ENCODE measurements at places on chromosomes 12 and 14.

GRCh38 chr12:694734-695503 lies 31.7 kb upstream of the NINJ2 start:
- DNase-seq: no peak

GRCh38 chr12:18700271-18700670 lies 37.5 kb downstream of the PLCZ1 start:
- no peak for DNase-seq

GRCh38 chr12:131370321-131370720 lies 340.6 kb upstream of the SFSWAP start:
- DNase-seq: no peak

DNA sequence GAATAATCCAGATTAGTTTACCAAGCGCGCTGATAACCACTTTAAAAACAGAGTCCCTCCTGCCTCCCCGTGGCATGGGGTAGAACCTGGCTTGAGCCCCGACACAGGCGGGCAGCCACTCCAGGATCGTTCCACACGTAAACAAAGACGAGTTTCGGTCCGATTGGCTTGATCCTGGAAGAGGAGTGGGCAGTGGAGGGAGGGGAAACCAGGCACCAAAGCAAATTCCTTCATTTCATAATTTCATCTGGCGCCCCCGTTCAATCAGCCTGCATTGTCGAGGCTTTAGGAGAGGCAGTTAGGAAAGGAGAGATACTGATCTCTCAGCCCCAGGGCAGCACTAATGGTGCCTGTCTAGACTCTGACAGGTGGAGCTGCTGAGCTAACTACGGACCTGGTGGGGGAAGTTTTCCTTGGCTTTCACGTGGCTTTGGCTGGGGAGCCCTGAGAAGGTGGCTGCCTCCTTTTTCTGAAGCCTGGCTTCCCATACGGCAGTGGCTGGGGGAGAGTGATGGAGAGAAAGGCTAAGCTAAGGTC lies 751 bp upstream of the GPRC5A start:
- peak; percentile 63 for DNase-seq

GRCh38 chr14:66311990-66312389 lies 174.2 kb upstream of the CCDC196 start:
- no peak for DNase-seq

DNA sequence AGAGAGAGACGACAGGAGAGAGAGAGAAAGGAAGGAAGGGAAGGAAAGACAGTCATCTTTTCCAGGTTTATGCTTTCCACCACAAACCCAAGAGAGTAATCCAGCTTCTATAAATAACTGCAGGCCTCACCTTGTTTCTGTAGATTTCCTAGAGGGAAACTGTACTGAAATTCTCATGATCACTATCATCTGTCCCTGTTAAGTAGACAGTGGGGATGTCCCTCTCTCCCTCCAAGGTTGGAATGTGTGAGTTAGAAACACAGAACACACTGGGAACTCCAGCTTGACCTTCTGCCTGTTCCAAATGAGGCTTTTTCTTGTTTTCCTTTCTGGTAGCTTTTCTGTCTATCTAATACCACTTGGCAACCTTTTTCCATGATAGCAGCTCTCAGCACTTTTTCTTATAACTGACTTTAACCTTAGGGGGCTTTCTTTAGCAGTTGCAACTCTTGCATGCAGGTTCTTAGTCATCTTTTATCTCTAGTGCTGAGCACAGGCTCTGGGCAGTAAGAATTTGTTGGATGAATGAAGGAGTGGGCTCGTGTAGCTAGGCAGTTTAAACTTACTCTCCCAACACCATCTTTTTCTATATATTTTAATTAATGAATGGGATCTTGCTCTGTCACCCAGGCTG lies 22.8 kb upstream of the FBXO33 start:
- no peak for DNase-seq

- DNase-seq: peak; percentile 72
These were observed 63.1 kb downstream of the ARL6IP4 start for GRCh38 chr12:123043536-123044001.

DNA sequence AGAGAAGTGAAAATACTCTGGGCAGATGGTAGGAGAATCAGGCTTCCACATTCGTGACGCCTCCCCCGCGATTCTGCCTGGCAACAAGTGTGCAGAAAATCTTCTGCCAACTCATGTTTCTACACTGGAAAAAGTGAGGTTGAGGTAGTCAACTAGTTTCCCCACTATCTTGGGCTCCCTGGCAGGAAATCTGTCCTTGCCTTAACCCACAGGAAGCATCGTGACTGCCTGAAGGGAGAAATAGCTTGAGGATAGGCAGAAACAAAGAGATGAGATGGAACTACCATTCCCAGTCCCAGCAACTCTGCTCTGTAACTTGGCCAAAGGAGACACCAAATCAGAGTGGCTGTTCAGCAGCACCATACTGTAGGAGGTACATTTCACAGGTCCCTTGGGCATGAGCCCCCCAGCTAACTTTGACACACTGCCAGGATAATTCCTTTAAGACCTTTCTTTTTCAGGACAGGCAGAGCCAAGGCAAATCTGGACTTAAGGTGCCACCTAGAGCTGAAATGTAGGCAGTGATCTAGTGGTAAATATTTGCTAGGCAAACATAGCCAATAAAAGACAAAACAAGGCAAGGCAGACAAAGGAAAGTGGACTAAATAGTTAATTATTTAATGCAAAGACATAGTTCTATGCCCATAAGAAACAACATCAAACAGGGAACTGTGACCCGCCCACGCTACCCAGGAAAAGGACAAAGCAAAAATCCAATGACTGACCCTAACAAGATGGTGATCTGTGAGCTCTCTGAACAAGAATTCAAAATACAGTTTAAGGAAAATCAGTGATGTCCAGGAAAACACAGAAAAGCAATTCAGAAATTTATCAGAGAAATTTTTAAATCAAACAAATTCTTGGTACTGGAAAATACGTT lies 205.1 kb downstream of the PTPRO start:
- no peak for DNase-seq
